ENCODE measurements at places on chromosomes 13 and 19.

DNA sequence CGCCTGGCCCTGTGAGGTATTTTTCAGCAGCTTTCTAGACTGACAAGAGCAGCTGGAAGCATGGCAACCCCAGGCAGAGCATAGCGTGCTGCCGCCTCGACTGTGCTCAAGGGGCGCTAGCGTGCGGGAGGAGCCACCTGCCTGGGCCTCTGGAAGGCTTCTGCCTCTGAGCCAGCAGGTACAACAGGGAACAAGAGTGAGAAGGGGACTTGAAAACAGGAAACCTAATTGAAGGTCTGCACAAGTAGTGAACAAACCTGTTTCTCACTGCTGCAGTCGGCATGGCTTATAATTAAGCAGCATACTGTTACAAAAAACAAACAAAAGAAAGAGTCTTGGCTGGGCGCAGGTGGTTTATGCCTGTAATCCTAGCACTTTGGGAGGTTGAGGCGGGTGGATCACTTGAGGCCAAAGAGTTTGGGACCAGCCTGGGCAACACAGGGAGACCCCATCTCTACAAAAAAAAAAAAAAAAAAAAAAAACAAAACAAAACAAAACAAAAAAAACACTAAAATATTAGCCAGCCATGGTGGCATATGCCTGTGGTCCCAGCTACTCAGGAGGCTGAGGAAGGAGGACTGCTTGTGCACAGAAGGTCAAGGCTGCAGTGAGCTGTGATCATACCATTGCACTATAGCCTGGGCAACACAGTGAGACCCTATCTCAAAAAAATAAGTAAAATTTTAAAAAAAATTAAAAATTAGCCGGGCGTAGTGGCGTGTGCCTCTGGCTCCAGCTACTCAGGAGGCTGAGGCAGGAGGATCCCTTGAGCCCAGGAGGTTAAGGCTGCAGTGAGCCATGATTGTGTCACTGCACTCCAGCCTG is 12.6 kb upstream of the GARRE1 start:
- peak; percentile 45 for DNase-seq

GRCh38 chr13:46629811-46630413 is 76.9 kb downstream of the LRCH1 start:
- DNase-seq: peak; percentile 32

DNA sequence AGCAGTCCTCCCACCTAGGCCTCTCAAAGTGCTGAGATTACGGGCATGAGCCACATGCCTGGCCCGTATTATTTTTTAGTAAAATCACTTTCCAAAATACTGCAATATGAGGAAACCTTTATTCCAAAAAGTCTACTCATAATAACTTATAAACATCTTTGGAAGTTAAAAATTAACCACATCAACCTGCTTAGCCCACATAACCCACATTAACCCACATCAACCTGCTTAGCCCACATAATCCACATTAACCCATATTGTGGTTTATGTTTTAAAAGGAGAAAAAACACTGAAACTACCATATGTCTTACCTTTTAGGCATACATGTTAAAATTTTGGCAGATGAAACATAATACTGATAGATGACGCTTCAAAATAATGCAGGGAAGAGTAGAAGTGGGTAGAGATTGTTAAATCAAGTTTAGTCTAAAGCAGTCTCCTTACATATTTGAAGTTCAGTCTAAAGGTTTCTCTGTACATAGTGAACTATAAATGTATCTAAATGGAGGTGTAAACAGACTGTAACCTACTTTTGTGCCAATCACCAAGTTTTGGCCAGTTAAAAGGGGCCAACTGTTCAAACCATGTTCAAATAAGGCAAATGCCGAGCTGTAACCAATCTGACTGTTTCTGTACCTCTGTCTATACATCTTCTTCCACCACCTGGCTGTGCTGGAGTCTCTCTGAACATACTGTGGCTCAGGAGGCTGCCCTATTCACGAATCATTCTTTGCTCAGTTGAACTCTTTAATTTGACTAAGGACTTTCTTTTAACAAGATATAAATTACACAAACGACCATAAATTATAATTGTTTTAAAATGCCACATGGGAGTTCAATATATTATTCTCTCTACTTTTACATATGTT is 14.5 kb downstream of the KPNA3 start:
- no peak for DNase-seq

DNA sequence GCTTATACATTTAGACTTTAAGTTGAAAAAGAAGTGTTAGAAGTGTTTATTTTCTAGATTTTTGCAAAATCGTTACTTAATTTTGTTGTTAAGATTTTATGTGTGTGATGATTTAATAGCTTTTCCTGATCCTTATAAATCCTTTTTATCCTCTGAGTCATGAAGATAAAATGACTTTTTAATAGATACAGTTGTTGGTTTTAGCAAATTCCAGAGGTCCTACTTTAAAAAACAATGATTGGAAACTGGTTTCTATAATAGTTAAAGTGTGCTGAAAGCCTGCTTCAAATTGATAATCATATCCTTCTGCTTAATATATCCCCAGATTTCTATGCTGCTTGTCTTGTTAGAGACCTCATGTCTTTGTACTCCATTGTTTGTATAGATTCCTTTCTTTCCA is 39.0 kb downstream of the RNASEH2B start:
- DNase-seq: no peak

- no peak for DNase-seq
Observed at GRCh38 chr13:21006141-21007005, 55.0 kb downstream of the LATS2 start.

GRCh38 chr13:104750377-104750776 is 1684.2 kb upstream of the SLC10A2 start:
- no peak for DNase-seq

GRCh38 chr13:20231839-20232555 is at the start of gene GJB6:
TSS of gene GJB6 (minus strand) at chr13:20232319. CDS start at chr13:20223480, 8,839 bp downstream.
- no peak for DNase-seq

DNA sequence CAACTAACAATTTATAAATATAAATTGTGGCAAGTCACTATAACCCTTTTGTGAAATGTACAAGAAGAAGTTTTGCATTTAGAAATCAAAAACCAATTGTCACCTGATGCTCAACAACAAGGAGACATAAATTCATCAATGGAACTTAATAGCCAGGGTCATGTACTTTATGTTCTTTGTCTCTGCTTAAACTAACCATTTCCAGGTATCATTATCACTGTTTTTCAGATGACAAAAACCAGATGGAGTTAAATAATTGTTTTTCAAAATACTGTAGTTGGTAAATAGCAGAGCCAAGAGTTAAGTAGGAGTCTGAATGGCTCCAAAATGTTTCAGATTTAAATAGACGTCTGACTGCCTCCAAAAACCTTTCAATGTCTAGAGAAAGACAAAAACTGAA is 72.3 kb upstream of the MAB21L1 start:
- DNase-seq: no peak

DNA sequence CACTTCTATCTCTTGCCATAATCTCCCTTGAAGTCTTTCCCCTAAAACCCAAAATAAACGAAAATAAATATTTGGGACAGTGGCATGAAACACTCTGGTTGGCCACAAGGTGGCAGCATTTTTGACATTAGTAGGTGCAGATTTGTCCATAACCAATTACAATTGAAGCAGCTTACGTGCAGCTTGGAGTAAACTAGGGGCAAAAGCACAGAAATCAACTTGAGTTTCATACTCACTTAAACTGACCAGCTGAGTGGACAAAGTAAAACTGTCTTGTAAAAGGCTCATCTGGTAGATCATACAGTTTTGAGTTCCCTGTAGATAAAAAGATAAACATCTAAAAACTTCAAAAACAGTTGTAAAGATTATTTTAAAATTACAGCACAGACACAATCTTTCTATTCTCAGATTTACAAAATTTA is 18.8 kb downstream of the PDCD5 start:
- peak; percentile 90 for DNase-seq

DNA sequence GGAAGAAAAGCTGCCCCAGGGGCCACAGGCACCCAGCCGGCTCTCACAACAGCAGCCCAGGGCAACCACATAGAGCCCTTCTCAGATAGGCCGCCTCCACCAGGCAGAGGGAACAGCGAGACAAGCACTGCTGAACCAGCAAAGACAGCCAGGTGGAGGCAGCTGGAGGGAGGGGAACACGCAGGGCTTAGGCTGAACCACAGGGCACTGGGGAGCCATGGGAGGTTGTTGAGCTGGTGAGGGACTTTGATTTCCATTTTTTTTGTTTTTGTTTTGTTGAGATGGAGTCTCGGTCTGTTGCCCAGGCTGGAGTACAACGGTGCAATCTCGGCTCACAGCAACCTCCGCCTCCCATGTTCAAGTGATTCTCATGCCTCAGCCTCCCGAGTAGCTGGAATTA is 3.5 kb downstream of the GAMT start:
- peak; percentile 32 for DNase-seq

- DNase-seq: no peak
Observed at GRCh38 chr13:90498096-90498495, 849.4 kb upstream of the MIR17HG start.

- no peak for DNase-seq
Observed at GRCh38 chr13:45715351-45715750, 13.2 kb downstream of the CBY2 start.

GRCh38 chr19:54209058-54209810 is 8.6 kb downstream of the RPS9 start:
- DNase-seq: no peak

DNA sequence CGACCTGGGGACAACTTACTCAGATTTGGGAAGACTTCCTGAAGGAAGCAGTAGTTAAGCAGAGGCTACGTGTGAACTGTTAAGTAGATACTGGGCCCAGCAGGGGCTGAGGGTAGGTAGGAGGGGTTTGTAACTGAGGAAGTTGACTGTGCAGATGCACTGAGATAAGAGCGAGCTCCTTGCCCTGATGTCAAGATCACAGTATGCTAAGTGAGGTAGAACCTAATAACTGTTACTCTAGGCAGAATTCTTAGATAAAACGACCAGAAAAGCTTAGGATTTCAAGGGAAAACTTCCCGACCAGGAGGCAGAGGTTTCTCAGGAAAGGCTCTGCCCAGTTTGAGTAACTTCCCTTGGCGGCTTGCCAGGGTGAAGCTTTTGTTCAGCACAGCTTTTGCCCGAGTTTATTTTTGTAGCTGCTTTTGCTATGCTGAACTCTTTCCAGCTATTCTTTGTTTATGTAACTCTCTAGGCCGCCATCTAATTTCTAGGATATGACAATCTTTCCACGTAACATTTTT is 632.1 kb downstream of the DIAPH3 start:
- peak; percentile 78 for DNase-seq

DNA sequence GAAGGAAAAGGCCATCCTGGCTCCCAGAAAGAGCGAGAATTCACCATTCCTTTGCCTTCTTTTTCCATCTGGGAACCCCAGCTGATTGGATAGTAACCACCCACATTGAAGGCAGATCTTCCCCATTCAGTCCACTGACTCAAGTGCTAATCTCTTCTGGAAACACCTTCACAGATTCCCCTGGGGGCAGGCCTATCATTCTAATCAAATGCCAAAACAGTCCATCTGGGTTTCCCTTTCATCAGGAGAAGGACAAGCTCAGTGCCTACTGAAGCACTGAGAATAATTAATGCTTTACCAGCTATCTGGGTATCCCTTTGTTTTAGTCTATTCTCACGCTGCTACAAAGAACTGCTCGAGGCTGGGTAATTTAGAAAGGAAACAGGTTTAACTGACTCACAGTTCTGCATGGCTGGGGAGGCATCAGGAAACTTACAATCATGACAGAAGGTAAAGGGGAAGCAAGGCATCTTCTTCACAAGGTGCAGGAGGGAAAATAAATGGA is 293.2 kb downstream of the ENOX1 start:
- DNase-seq: no peak

DNA sequence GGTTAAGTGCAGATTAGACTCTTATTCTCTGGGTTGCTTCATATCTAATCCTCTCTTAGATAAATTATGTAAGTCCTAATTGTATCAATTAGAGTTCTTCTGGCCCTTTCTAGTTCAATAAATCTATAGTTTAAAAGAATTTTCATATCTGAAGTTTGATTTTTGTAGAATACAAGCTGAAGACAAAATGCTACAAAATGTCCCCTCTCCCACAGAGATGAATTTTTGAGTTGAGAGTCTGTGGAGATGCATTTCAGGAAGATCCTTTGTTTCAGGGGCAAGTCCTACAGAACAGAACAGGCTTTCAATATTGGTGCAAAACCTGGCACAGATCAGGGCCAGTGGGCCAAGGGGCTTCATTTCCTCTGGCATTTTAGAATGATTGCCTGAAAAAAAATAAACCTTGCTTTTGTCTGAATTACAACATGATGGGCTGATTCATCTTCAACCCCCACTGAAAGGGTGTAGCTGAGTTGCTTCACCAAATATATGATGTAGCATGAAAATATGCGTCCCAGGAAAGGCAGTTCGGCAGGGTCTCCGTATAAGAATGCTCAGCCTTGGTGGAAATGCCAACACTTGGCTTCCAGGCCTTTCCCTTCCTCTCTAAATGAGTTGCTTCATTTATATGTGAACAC is 6.4 kb upstream of the IPO5 start:
- no peak for DNase-seq

DNA sequence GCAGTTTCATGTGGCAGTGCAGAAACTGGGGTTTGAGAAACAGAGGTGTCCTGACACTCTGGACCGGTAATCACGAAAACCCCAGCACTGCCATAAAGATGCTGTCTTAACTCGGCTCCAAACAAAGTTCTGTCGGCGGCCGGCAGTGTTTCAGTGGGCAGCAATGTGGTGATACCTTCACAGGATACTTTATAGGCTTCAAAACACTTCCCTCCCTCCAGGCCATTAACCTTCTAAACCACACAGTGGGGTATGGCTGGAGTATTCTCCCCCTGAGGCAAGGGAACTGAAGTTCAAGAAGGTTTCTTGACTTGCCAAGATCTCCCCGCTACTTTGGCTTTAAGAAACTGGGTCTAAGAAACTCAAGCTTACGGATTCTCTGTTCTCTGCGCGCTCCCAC is 1.1 kb downstream of the RUBCNL start:
- DNase-seq: no peak

DNA sequence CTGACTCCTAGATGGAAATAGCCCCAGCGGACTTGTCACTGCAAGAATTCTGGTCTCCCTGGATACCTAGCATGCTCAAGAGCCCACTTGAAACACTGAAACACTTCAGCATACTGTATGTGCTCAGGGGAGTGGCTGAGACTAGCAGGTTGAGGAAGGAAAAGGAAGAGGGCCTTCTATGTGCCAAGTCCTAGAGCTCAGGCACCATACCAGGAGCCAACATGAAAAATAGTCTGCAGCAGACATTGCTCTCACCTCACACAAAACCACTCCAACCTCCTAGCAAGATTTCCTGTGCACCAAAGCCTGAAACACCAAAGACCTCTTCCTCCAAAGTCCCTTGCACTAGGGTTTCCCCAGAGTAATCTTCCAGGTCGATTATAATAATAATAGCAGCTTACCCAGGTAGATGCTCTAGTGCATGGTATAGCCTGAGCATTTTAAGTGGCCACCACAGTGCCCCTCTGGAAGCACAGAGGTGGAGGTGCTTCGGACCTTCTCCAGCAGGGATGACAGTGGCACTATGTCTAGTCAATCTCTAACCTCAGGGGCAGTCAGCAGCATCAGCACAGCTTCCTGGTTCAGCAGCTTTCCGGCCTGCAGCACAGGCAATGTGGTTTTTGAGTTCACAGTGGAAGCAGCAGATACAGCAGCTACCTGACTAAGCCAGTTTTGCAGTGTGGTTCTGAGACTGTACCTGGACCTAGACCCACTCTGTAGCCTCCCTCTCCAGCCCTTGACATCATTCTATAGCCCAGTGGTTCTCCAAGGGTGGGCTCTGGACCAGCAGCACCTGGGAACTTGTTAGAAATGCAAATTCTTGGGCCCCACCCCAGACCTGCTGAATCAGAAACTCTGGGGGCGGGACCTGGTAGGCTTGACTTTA is 45.6 kb upstream of the UBE2L5 start:
- peak; percentile 60 for DNase-seq

Data from hematopoietic multipotent progenitor cell treated with erythropoietin and hydrocortisone succinate and interleukin-3 and kit ligand, for 6 days (in vitro differentiated cells).